ENCODE measurements at places on chromosomes 12 and 14.

- no peak for DNase-seq
These were observed 69.0 kb downstream of the SSPN start for GRCh38 chr12:26264215-26264838.

DNA sequence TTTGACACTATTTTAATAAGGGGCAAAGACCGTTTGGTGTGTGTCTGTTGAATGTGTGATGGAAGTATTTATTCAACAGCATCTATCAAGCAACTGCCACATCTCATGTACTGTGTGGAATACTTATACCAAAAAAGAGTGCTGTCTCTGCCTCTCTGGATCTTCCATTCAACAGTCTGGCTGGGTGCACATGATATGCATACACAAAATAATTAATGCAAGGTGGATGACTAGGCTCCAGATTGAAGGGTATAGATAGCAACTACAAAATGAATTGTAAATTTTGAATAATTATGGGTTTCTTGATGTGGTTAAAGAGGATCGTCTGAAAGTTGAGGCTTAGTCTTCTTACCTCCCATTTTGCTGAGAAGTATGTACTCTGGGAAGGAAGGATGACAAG, 145.9 kb upstream of the OTX2 start:
- no peak for DNase-seq

GRCh38 chr14:42222924-42223471, 616.3 kb downstream of the LRFN5 start:
- no peak for DNase-seq

GRCh38 chr12:2288001-2288400, 235.2 kb downstream of the CACNA1C start:
- DNase-seq: no peak

DNA sequence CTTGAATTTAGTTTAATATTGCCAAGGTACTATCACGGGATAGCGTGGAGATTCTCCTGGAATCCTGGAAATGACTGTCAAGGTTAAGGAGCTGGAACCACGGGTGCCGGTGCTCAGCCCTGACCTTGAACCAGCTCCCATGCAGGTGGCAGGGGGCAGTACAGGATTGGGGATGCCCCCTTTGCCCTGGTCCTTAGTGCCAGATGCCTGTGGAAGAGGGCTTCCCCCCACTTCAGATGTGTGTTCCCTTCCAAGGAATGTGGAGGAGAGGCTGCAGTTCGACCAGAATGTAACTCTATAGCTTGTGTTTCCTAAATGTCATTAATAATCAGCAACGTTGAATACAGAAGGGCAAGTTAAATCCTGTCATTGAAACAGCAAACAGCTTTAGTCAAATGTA, 258.9 kb downstream of the VRK1 start:
- DNase-seq: no peak

- DNase-seq: no peak
These were observed 113.2 kb upstream of the EEA1 start for GRCh38 chr12:93042283-93042682.

DNA sequence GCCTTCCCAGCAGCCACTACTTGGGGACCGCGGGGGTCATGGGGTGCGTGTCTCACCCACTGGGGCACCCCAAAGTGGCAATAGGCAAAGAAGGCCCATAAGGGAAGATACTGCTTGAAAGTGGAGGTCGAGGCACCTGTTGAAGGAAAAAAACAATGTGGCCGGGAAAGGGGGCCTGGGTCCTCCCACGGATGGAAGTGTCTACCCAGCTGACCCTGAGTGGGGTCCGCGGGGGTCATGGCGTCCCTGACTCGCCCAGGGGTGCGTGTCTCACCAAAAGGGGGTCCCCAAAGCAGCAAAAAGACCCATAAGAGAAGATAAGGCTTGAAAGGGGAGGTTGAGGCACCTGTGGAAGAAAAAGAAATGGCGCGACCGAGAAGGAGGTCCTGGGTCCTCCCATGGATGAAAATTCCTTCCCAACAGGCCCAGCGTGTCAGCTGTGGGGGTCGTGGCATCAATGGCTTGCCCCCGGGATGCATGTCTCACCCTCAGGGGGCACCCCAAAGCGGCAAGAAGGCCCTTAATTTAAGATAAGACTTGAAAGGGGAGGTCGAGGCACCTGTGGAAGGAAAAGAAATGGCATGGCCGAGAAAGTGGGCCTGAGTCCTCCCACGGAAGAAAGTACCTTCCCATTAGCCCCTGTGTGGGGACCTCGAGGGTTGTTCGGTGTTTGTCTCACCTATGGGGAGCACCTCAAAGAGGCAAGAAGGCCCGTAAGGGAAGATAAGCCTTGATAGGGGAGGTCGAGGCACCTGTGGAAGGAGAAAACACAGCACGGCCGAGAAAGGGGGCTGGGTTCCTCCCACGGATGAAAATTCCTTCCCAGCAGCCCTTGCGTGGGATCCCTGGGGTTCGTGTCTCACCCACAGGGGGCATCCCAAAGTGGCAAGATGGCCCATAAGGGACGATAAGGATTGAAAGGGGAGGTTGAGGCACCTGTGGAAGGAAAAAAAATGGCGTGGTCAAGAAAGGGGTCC, 266.0 kb downstream of the ALG10 start:
- no peak for DNase-seq

- no peak for DNase-seq
These were observed 65.9 kb upstream of the NUDT4 start for GRCh38 chr12:93311827-93312226.

DNA sequence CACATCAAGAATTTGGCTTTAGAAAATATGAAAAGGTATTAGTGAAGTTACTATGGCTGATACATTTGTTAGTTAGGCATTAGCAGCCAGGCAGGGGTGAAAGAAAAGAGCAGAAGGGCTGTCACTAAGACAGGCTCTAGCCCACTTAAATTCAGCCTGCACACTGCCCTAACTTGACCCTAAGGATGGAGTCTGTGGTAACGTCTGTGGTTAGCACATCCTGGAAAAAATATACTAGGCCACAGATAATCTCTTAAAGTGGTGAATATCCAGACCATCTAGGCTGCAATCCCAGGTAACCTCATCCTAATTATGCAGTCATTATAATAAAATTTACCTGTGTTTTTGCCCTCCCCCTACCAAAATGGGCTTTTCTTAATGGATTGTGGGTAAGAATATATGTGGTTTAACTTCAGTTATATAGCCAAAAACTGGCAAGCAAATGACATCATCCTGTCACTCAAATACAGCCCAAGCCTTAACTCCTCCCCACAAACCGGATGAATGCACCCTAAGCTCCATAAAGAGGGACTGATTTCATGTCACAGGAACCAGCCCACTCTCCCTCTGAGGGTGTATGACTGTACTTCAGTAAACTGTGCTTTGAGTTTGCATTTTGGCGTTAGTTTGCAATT, 440.9 kb downstream of the LRFN5 start:
- no peak for DNase-seq

GRCh38 chr12:43621262-43621661, 69.3 kb upstream of the ADAMTS20 start:
- no peak for DNase-seq

DNA sequence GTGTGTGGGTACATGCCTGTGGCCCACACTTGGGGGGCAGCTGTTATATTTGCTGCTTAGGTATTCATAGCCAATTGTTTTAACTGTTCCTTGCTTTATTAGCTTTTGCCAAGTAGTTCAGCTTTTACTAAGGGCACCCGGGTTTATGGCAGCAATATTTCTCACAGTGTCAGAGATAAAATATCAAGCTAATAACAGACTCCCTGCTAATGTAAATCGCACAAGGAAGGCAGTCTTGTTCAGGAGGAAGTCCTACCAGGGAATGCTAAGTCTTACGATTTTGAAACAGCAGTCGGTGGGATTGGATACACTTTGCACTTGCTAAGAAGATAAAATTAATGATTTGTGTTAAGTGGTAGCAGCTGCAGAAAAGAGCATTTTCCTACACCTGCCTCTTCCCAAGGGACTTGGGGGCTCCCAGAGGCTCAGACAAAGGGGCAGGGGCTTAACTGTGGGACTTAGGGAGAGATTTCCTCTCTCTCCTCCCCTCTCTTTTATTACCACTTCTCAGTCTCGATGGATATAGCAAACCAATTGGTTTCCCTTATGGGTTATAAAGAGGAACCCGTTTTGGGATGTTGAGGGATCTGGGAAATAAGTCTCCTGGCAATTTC, 175.1 kb downstream of the NRXN3 start:
- DNase-seq: no peak

GRCh38 chr12:31035967-31036665, 37.5 kb upstream of the DDX11 start:
- no peak for DNase-seq

DNA sequence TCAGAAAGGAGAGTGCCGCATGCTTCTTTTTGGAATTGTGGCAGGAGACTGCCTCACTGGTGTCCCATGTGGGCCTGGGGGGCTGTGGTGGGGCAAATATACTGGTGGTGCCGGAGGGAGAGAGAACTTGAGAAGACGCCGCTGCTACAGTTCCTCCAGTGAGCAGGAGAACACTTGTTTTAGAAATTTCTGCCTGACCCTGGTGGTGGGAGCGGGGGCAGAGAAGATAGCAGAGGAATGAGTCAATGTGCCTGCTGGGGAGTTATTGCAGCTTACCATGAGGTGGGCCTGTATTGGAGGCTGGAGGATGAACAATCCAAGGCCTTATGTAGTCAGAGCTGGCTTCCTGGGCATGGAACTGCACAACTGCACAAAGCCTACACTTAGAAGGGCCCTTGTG, 211.8 kb downstream of the SNAPC1 start:
- DNase-seq: no peak

GRCh38 chr14:89256283-89256682, 160.8 kb downstream of the FOXN3 start:
- DNase-seq: no peak

DNA sequence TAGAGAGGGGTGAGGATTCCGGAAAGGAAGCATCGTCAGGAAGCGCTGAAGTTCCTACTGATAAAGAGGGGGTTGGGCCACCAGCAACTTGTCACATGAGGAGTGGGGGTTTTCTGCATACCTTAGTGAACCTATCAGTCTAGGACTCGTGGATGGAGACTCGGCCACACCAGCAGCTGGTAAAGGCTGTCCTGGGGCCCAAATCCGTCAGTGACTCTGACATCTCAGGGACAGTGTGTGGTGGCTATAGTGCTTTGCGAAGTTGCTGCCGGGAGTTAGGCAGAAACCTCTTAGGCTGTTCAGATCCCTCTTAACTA, 16.4 kb downstream of the RNASE2 start:
- DNase-seq: no peak

- no peak for DNase-seq
These were observed 7.9 kb downstream of the MBD6 start for GRCh38 chr12:57530396-57531142.

DNA sequence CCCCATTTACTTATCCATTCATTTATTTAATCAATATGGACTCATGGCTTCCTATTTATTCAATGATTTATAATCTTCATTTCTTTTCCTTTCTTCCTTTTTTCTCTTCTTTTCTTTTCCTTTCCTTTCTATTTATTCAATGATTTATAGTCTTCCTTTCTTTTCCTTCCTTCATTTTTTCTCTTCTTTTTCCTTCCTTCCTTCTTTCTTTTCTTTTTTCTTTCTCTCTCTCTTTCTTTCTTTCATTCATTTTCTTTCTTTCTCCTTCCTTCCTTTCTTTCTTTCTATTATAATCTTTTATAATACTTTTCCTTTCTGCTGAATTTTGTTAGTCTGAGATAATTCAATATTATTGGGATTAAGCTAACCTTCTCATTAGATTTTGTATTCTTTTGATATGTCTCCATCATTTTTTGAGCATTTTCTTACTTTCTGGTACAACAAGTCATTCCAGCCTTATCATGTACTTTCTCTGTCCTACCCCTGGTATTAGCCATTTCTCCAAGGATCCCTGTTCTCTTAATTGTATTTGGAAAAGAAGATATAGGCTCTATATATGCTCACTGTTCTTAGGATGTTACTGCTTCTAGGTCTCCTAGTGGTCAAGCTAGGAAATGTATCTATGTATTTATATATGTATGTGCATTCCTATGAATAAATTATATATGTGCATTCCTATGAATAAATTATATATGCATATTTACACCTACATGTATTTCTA, 12.1 kb downstream of the LACRT start:
- DNase-seq: no peak

DNA sequence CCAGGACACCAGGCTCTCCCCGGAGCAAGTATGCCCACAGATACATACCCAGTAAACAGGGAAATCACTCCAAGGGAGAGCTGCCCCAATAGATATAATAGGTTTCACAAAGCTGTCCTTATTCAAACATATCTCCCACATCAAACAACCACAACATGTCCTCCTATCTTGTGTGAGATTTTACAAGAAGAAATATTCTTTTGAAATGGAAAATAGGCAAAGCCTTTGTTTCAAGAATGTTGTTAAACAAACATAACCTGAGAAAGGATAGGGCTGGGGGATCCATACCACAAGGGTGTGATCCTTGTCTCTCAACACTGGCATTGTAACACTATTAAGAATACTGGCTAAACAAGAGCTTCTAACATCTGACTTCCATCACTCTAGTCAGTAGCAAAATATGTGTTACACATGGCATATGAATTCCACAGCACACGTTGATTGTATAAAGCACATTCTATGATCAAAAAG, 32.9 kb downstream of the LGR5 start:
- no peak for DNase-seq

DNA sequence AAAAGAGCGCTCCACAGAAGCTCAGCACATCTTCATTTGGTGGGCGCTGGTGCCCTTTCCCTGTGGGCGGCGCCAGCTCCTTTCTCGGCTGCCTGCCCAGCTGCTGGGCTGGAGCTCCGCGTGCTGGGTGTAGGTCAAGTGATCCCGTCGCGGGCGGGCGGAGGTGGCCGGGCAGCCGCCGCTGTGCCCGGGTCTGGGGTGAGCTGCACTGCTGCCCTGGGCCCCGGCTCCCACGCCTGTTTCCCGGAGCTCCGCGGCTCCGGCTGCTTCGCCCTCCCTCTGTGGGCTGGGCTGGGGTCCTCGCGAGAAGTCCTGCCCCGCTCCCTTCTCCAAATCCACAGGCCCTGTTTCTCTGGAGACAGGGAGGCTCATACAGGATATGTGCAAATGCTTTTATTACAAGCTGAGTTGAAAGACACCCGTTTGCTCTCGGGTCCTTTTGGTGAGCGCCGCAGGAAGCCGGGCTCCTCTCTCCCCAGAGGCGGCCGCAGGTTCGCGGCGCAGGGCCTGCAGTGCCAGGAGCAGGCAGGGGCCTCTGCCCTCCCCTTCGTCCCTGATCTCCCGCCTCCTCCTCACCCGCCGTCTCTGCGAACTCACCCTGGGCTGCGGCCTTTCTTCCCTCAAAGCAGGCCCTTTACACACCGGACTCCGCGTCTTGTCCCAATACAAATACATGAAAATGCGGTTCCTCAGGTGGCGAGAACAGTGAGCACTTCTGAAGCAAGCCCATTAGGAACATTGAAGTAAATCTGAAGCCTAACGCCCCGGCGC, 67.8 kb upstream of the CAPRIN2 start:
- no peak for DNase-seq

DNA sequence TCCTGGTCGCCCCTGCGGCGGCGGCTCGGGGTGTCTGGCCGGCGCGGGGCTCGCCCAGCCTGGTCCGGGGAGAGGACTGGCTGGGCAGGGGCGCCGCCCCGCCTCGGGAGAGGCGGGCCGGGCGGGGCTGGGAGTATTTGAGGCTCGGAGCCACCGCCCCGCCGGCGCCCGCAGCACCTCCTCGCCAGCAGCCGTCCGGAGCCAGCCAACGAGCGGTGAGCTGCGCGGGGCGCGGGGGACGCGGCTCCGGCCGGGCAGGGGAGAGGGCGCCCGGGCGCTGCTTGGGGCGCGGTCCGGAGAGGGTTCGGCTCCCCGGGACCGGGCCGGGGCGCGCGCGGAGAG, at the start of gene LGALS3:
LGALS3 (plus strand) TSS at position 167 of the 342 bp plus-strand sequence. CDS start 8,122 bp downstream, outside the sequence.
- no peak for DNase-seq

Measured in activated CD8-positive, alpha-beta memory T cell treated with anti-CD3 and anti-CD28 coated beads for 48 hours (primary cell).